ENCODE measurements at places on chromosomes 11 and 22.

DNA sequence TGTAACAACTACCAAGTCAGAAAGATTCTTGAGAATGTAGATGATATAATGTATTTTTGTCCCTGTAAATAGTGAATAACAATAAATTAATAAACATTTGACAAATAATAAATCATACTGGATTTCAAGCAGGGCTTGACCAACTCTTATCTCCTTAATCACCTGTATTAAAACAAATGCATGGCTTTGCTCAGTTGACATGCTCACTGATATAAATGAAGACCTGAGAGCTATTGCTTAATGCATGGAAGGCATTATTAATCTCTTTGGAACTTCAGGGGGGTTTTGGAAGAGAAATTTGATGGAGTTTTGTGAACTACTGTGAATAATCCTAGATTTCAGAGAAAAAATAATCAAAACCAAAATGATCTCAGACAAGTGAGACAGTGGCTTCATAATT, 1420.4 kb upstream of the TENM4 start:
- no peak for DNase-seq

DNA sequence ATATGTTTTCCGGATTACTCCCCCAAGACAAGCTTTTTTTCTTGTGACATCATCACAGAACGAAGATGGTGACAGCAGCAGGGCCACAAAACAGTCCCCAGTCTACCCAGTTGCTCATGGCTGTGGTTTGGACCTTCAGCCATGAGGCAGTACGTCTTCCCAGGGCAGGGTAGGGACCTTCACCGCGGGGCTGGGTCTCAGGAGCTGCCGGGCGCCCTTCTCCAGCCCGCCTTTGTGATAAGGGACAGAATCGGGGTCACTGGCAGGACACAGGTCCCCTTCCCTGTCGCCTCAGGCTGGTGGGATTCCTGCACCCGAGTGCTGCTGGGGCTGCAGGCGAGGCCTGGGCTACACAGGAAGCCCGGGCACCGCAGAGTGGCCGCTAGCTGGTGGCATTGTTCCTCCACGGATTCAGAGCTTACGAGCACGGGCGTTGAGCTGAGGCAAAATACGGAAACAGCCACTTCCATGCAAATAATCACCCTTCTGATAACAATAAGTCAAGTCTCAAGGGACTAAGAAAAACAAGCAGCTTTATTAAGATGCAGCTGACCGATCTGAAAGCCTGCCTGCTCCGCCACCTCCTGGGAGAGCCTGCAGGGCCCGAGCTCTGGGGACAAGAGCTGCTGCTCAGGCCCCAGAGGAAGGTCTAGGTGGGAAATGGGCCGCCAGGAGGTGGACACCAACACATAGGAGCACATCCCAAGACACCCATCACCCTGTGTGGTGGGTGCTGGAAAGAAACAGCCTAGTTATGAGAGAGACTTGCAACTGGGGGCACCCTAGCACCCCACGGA, 12.3 kb downstream of the TBX1 start:
- no peak for DNase-seq

DNA sequence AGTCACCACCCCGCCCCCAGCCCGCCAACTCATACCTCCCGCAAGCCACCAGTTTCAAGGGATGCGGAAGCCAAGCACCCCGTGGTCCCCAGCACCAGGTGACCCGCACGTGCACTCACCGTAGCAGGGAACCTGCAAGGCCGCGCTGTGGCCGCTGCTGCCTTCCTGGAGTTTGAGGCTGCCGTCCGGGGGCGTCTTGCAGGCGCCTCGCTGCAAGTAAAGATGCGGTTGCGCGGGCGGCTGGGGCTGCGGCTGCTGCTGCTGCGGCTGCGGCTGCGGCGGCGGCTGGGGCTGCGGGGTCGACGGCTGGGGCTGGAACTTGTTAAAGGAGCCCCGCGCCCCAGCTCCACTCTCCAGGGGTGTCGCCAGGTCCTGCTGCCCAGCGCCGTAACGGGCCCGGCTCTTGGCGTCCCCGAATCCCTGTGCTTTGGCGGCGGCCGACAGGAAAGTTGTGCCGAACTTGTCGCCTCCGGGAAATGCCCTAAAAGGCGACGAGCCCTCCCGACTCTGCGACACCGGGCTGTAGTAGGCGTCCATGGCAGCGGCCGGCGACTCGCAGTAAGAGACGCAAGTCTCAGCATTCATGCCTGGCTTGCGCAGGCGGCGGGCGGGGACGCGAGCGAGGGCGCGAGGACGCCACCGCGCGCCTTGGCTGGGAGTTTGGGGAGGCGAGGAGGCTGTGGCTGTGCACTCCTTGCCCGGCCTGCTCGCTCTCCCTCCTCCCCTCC, at the start of gene ALX4:
TSS of gene ALX4 (minus strand) at position 662 of the 728 bp plus-strand sequence. CDS start at position 585, 77 bp downstream.
- DNase-seq: no peak

DNA sequence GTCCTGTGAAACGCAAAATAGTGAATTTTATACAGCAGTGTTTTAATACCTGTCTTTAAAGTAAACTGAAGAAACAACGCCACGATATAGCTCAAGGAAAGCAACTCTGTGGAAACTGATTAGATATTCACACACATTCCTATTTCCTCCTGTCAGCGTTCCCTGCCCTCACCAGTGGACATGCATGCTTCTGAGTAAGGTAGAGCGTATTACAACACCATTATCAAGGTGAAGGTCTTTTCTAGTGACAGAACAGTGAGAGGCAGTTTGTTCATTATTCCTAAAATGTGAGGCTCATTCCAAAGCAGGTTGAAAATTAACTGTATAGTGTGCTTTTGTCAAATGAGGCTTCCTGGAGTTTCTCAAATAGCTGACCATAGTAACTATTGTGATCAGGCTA, 153.1 kb downstream of the DDX10 start:
- no peak for DNase-seq

DNA sequence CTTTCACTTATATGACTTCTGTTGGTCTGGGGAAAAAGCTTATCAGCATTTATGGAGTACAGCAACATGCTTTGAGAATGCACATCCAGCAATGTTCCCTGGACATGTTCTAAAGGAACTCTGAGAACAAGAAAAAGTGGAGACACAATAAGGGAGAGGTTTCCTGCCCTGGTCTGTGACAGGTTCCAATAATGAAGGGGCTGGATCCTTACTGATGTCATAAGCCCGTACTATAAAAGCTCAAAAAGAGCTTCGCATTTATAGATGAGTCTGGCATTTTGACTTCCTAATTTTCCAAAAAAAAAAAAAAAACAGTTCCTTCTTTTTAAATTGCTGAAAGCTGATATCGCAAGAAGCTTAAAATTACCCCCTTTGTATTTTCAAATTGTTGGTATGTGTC, 129.1 kb downstream of the MPPED2 start:
- DNase-seq: no peak

- DNase-seq: no peak
These were observed 216.1 kb upstream of the NTM start for GRCh38 chr11:131154351-131154750.
